ENCODE measurements at places on chromosomes 12 and 14. TPM values are rescaled to one million over a fixed set of nuclear protein-coding genes. Genes with fewer than 3 reads are reported as not detected.

Gene PIANP
- total RNA-seq, result 0.53 TPM

DNA sequence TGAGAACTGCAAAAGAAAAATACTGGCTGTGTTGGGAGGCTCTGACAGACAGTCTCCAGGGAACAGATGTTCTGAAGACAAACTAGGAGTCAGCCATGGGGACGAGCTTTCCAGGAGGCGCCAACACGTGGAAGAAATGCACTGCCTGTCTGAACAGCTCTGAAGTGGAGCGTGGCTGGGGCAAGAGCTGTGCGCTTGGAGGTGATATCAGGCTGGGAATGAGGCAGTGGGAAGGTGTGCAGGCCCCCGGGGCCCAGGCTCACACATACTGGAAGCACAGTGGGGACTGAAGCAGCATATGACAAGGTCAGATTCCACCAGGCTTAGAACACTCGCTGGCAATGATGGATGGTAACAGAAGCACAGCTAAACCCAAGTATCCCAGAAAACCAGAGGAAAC is 17.5 kb downstream of the APPL2 start:
- DNase-seq, result no peak

GRCh38 chr14:103071544-103072251 is 12.3 kb upstream of the LBHD2 start:
- DNase-seq, result no peak

GRCh38 chr14:38882533-38882932 is 220.5 kb downstream of the SEC23A start:
- no peak for DNase-seq

Gene TSHR
- not detected for total RNA-seq

All from mucosa of descending colon (tissue), 3 donors.